Stimulated activated CD4-positive, alpha-beta T cell treated with anti-CD3 and anti-CD28 coated beads, TNF-alpha, amount 100 ng/mL, for 24 hours (primary cell): ENCODE measurements at places on chromosomes 1 and 21.

- no peak for DNase-seq
These were observed 179.3 kb downstream of the ETS2 start for GRCh38 chr21:38984982-38985567.

- DNase-seq: no peak
These were observed 499.0 kb downstream of the RWDD3 start for GRCh38 chr1:95733031-95733430.

DNA sequence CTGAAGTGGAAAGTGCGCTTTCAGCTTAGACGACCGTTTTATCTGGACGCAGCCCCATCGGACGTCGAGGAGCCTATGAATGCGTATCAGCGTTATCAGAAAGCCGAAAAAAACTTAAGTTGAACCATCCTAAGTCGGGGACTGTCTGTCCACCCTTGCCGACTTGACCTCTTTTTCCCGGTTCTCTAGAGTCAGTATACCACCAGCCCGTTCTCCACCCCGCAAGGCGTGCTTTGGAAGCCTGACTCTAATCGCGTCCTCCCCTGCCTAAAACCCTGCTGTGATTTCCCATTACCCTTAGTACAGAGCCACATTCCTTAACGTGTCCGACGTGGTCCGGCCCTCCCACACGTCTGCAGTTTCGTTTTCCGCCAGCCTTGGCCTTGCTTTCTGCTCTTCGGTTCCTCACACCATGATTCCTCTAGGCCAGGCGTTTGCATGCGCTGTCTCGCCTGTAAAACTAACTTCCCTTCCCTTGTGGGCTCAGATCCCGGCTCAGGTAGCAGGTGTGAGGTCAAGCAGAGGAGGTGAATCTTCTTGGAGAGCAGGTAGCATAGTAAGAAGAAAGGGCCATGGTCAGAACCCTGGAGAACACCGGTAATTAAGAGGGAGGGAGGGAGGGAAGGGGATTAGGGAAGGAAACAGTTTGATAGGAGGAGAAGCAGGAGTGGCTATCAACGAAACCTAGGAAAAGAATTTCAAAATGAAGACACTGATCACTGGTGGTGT is 865 bp downstream of the ADPRS start:
- no peak for DNase-seq

DNA sequence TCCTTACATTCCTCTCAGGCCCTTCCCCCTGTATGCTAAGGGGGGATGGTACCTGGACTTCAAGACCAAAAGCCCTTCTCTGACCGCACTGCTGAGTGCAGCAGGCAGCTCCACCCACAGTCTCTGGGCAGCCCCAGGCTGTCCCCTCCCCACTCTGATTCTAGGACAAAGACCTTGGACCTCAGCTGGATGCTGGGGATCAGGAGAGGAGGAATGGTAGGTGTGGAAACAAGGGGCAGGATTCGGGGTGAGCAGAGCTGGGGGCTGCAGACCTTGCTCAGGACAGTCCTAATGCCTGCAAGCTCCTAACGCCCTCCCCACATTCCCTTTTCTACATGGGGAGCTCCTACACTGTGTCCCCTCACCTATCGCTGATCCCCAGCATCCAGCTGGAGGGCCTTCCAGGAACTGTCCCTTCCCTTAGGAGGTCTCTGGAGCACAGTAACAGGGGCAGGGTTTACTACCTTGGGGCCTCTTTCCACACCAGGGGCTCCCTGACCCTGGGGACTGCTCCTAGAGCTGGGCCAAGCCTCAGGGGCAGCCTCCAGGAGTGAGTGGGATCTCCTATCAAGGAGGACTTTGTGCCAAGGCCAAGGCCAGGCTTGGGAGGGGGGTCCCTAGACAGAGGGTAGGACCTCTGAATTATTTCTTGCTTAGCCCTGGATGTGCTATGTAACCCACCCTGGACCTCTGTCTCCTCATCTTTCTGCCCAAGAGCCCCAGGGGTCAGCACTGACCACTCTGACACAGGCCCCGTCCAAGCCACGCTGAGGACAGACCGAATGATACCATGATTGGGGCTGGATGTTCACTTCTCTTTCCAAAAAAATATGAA is 5.6 kb downstream of the CLDN19 start:
- DNase-seq: no peak

DNA sequence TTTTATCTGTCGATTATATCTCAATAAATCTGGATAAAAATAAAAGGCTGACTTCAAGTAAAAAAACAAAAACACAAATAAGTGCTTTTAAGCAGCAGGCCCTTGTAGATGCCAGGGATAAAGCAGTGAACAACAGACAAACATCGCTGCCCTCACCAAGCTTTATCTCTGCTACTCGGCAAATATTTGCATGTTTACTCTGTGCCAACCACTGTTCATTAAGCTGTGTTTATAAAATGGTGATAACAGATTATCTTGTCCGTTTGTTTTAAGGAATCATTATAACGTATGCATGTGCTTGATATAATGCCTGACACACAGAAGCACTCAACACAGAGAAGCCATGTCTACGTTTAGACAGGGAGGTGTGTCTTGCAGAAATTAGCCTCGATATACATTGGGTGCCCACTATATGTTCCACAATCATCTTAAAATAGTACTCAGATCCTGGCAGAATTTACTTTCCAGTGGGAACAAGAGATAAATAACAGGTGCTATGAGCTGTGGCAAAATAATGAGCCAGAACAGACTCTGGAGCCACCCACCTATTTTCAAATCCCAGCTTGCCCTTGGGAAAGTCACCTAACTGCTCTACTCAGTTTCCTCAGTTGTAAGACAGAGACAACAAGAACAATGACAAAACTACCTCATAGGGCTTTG is 47.2 kb downstream of the TRIT1 start:
- no peak for DNase-seq

DNA sequence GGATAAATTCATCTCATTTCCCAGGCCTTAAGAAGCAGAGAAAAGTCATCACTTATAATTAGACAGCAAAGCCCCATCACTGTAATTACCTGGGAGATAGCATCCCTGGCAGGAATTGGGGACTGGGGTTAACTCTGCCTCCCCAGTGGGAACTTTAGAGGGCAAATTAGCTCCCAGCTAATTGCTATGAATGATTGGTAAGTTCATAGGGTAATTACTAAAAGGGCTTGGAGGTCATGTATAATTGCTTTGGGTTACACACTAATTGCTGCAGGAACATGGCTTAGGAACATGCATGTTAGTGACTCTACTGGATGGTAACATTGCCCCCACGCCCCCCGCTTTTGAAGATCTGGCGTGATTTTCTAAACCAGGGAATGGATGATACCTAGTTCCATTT is 64.8 kb downstream of the UBE2T start:
- no peak for DNase-seq

DNA sequence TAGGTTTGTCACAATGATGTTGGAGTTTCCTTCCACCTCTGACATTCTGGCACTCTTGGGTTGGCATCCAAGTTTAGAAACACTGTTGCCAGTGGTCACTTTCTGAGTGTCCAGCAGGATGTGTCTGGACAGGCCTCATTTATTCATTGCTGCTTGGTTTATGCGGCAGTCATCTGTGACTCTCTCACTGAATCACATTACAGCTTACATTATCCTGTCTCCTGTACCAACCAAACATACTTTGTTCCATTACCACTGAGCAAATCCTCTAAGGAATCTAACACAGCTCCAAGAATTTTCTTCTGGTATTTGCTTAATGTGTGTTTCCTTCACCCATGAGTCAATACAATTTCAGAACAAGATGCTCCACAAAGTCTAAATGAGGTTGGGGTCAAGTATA is 19.9 kb downstream of the SGIP1 start:
- DNase-seq: no peak

GRCh38 chr1:87103074-87103473 is 188.6 kb downstream of the HS2ST1 start:
- no peak for DNase-seq

DNA sequence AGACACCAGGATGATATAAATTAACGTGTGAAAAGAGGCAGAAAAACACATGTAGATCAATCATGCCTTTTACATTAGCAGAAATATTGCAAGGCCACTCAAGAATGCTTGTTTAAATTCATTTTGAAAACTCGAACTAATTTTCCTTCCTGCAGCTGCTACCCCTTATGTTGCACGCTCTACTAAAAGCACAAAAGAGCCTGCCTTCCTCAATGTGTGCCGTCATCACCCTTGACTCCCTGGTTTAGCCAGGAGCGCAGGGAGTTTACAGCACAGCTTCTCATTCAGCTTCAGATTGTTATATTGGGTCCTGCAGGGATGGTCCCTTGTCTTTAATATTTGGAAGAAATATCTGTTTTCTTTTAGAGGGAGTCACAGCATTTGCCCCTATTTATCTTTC is 10.1 kb upstream of the ST6GALNAC5 start:
- DNase-seq: no peak

GRCh38 chr1:18805925-18806849 is 53.3 kb downstream of the TAS1R2 start:
- no peak for DNase-seq

DNA sequence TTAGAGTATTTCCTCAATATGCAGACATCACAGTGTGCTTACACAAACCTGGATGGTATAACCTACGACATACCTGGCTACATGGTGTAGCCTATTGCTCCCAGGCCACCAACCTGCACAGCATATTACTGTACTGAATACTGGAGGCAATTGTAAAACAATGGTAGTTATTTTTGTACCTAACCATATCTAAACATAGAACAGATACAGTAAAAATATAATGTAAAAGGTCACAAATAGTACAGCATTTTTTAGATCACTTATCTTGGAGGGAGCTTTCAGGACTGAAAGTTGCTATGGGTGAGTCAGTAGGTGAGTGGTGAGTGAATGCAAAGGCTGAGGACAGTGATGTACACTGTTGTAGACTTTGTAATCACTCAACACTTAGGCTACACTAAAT is 492.3 kb downstream of the MRPL39 start:
- no peak for DNase-seq

DNA sequence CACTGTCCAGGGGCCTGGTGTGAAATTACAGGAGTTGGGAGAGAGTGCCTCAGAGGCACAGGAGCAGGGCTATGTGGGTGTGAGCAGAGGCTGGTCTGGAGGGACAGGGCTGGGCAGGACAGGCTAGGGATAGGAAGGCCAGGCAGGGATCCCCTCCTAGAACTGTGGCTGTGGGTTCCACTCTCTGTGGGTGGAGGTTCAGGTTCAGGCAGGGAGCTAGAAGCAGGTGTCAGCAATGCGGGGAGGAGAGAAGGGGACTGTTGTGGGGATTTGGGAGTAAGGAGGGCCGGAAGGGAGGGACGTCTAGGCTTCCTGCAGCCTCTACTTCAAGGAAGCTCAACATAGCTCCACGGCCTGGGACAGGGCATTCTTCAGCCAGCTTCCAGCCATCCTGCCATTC is 8.3 kb upstream of the GPR61 start:
- DNase-seq: no peak

DNA sequence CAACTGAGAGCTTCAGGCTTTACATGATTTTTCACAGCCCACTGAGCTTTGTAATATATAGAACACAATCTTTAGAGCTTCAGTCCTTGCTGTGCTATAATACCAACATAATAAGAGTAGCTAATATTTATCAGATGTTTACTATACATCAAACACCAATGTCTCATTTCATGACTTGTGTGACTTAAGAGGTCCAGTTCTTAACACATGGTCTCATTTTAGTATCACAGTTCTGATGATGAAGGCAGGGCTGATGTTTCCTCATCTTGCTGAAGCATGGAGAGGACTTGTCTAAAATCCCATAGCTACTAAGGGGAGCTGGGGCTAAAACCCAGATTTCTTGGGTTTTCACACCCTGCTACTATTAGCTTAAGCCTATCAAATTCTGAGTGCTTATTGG is 5.5 kb downstream of the MTR start:
- no peak for DNase-seq

DNA sequence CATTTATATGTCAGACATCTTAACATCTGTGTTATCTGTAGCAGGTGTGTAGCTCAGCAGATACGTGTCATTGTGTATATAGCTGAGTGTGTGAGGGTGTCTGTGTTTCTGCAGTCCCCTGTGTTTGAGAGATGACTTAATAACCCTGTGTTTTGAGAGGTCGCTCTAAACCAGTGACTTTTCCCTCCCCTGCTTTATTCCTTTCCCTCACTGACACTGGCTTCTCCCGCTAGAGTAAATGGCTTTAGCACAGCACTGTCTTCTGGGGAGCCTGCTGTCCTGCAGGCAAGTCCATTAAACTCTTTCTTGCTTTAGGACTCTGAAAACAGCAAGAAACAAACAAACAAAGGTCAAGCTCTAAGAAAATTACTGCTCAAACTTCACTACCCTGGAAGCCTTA is 53.0 kb downstream of the VANGL1 start:
- DNase-seq: no peak

GRCh38 chr1:199020904-199021303 is 382.1 kb downstream of the PTPRC start:
- no peak for DNase-seq

- DNase-seq: no peak
These were observed 14.1 kb upstream of the ATP1A4 start for GRCh38 chr1:160137216-160137862.

- DNase-seq: no peak
These were observed 122.3 kb downstream of the TLR5 start for GRCh38 chr1:223020770-223021169.

GRCh38 chr1:100265562-100265930 is 470 bp upstream of the RTCA start:
- DNase-seq: no peak

- DNase-seq: no peak
These were observed 38.8 kb upstream of the HIVEP3 start for GRCh38 chr1:41957568-41957967.

- DNase-seq: no peak
These were observed 23.8 kb downstream of the HIVEP3 start for GRCh38 chr1:41894808-41895483.

DNA sequence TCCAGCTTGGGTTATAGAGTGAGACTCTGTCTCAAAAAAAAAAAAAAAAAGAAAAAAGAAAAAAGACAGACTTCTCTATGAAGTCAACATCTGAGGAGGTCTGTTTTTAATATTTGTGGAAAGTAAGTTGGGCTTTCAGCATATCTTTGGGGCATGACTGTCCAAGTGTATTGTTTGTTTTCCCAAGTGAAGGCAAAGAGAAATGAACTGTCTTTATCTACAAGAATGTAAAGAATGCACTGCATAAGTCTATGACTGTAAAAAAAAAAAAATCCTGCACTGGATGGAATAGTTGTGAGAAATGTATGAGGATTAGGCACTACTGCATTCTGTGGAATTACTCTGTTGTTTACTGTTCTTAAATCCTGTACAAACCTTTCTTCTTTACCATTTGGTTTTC is 45.6 kb upstream of the TMEM61 start:
- no peak for DNase-seq
